Memory B cell (primary cell): ENCODE measurements at places on chromosomes 16 and 17.

DNA sequence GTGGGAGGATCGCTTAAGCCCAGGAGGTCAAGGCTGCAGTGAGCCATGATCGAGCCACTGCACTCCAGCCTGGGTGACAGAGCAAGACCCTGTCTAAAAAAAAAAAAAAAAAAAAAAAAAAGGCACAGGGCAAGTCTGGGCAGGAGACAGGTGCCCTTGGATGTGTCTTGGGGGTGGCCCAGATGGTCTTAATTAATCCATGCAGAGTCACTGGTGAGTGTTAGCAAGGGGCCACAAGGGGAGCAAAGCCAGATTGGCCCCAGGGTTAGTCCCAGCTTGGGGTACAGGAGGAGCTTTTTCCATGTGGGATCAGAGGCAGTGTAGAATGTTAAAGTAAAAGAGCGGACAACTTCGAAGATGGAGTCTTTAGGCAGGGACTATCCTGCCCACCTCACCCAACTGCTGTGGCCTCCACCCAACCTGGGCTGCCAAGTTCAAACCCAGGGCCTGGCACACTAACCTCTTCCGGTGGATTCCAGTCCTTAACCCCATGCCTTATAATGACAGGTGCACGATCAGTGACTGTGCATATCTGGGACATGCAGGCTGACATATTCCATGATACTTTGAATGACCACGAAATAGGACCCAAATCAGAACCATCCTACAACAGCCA lies 32.2 kb upstream of the MFSD6L start:
- DNase-seq, result no peak

GRCh38 chr16:31486045-31486444 lies 3.1 kb downstream of the SLC5A2 start:
- DNase-seq, result no peak

GRCh38 chr16:5187402-5187952 lies 89.9 kb upstream of the EEF2KMT start:
- DNase-seq, result no peak

DNA sequence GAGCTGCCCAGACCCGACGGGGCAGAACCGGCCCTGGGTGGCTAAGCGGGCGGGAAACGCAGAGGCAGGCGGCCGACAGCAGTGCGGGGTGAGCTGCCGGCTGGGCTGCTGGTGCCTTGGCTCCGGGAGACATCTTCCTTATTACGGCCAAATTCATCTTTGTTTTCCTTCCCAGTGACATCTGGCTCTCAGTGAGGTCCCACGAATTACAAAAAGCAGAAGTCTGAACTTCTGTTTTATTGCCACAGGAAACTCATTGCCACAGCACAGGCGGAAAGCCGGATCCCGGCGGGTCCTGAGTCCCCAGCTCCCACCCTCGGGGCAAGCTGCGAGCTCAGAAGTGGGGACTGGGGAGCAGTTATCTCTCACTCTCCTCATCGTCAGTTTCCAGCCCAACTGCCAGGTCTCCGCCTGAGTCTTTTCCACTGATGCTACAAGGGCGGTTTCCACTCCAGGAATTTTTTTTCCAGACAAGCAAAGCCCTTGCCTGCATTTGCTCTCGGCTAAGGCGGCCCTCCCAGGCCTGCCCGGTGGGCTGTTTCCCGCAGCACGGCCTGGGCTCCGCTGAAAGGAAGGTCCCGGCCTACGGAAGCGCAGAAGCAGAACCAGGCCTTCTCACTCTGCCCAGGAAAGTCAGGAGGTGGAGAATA lies 40.3 kb downstream of the CBFA2T3 start:
- DNase-seq, result no peak

GRCh38 chr17:73272906-73273218 lies 11.2 kb upstream of the CPSF4L start:
- no peak for DNase-seq

GRCh38 chr17:80364091-80364691 lies 50.8 kb upstream of the ENDOV start:
- no peak for DNase-seq

DNA sequence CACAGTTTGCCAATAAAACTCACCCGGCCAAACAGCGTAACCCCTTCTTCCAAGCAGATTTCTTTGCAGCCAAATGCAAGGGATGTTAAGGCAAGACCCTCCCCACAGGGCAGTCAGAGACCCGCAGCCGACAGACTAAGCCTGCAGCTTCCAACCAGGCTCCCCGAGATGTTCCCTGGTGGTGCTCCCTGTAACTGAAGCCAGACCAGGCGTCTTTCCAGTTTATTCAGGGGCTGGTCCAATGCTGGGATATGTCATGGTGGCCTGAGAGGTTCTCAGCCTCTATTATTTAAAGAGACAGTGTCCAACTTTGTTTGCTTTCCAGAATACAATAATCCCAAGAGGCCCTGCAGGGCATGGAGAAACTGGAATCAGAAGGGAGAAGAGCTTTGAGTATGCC lies at the start of gene PMP22:
PMP22 (minus strand) TSS at position 196 of the 400 bp plus-strand sequence. CDS start 4,599 bp downstream, outside the sequence.
- no peak for DNase-seq

DNA sequence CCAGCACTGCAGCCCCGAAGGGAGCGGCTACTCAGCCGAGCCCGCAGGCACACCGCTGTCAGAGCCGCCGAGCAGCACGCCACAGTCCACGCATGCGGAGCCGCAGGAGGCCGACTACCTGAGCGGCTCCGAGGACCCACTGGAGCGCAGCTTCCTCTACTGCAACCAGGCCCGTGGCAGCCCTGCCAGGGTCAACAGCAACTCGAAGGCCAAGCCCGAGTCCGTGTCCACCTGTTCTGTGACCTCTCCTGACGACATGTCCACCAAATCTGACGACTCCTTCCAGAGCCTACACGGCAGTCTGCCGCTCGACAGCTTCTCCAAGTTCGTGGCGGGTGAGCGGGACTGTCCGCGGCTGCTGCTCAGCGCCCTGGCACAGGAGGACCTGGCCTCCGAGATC lies 42.4 kb downstream of the SREBF1 start:
- no peak for DNase-seq

DNA sequence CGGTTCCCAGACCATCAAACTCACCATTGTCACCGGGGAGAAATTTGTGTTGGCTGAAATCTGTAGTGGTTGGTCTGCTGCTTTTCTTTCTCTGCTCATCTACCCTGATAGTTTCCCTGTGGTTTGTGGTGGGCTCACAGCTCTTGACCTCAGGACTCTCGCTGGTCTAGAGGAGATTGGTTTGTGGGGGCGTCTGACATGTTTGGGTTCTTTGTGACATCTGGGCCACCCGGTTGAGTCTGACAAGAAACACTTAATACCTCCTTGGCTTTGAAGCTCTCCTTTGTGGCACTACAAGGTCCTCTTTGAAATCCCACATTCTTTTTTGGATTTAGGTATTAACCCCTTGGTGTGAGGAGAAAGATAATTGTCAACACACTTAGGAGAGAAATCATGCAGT lies 662.0 kb downstream of the WWOX start:
- DNase-seq, result no peak

- DNase-seq, result peak; percentile 30
Measured at GRCh38 chr17:28865946-28866752, 11.3 kb downstream of the ERAL1 start.

GRCh38 chr17:38587947-38588787 lies 17.6 kb downstream of the SRCIN1 start:
- no peak for DNase-seq

- no peak for DNase-seq
Measured at GRCh38 chr16:65876056-65876408, 490.5 kb upstream of the CDH5 start.

- DNase-seq, result no peak
Measured at GRCh38 chr16:4240624-4241023, 1.3 kb downstream of the SRL start.

DNA sequence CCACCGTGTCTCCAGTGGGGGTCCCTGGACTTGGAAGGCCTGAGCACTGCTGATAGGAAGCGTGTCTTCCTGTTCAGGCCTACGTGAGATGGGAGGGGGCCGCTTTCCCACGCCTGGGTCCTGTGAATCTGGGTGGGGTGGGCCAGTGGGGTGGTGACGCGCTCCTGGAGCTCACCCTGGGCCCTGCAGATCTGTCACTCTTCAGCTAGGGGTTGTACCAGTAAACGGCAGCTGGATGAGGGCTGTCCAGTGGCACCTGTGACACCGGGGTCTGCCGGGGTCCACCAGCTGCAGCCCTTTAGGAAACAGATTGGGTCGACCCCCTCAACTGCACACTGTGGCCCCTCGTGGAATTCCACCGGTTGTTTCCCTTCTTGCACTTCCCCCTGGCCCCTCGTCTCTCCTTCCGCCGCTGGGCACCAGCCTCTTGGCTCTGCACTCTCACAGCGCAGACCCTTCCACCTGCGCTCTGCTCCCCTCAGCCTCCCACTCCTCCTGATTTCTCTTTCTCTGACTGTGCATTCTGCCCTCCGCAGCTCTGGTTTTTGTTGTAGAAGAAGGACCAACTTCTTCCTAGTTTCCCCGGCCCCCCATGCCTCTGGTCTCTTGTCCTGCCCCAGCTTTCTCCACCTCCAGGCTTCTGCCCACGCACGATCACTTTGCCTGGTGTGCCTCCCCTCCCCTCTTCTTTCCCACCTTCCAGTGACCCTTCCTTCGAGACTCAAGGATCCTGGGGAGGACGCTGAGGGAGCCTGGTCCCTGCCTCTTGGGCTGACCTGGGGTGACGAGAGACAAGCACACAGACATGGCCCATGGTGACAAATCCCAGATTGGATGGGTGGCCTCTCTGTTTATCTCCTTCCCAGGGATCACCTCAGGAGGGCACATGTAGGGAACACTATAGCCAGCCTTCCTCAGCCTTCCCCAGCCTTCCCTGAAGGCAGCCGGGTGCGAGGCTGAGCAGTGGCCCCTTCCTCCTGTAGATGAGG lies 4.8 kb downstream of the MRC2 start:
- no peak for DNase-seq

- DNase-seq, result no peak
Measured at GRCh38 chr16:69929480-69929879, 21.7 kb upstream of the CLEC18A start.

DNA sequence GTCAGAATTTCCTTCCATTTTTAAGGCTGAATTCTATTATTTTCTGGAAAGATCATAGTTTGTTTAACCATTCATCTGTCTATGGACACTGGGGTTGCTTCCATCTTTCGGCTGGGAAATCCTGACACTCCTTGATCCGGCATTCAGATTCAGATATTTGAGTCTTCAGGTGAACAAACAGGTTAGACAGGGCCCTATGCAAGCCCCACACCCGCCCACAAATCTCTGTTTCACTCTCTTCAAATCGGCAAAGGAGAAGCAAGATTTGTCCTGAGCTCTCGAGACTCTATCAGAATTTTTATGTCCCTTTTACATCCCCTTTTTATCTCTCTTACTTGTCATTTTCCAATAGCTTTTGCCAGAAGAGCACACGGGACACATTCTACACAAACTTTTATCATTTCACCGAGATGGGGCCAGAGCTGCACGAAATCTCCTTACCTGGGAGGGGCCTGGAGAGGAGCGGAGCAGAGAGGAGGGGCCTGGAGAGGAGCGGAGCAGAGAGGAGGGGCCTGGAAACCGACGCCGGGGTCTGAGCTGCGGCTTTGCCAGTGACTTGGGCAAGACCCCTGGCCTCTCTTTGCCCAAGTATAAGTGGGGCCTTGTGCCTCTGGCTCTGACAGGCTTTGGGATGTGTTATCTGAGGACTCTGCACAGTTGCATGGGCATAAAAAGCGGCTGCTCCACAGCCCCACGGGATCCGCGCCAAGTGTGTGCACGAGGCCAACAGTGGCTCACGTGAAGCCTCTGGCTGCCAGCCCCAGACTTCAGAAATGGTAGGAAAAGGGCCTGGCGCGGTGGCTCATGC lies 54.3 kb upstream of the RBFOX3 start:
- DNase-seq, result no peak

DNA sequence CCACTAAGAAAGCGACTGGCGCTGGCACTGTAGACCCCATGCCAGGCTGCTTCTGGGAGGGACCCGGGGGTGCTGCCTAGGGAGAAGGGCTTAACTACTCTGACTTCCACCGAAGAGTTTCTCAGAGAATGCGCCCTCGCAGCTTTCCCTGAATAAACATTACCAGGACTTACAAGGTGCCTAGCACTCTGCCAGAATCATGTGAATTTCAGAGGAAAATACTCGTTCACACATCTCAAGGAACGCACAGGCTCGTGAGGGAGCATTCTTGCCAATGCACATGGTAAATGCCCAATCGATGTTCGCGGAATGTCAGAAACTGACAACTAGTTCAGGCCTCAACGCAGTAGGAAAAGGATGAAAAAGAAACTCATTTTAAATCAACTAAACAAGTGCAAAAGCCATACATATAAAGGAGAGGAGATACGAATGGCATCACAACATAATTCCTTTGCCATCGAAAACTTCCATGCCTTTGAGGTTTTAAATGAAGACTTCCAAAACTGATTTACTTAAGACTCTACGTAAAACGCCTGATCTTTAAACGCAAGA lies 999 bp downstream of the CMC2 start:
- no peak for DNase-seq

- DNase-seq, result no peak
Measured at GRCh38 chr17:5226940-5227878, 7.5 kb downstream of the SCIMP start.

DNA sequence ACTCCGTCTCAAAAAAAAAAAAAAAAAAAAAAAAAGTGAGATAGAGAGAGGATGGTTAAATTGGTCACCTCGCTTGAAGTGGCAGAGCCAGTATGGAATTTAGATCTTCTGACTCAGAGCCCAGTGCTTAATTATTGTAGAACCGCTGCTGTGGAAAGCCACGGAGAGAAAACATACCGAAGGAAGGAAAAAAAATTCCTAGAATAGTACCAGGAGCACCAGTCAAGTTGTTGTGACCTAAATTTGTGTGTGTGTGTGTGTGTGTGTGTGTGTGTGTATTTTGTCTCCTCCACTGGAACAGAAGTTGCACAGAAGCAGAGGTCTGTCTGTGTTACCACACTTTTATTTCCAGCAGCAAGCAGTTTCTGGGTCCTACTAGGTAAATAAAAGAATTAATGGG lies 10.6 kb upstream of the NUP85 start:
- no peak for DNase-seq

DNA sequence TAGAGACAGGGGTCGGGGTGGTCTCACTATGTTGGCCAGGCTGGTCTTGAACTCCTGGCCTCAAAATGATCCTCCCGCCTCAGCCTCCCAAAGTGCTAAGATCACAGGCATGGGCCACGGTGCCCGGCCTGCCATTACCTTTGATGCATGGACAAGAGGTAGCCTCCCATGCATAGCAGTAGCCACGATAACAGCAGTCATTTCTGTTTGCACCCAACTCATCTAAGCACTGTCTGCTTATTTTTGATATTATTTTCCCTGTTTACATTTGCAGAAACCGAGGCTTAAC lies 37.5 kb upstream of the SNN start:
- no peak for DNase-seq

GRCh38 chr16:3587547-3588110 lies 10.4 kb upstream of the NLRC3 start:
- no peak for DNase-seq

GRCh38 chr16:79598348-79599181 lies 2.0 kb downstream of the MAF start:
- no peak for DNase-seq
